ENCODE measurements at places on chromosomes 7 and 10. TPM values are rescaled to one million over a fixed set of nuclear protein-coding genes. Genes with fewer than 3 reads are reported as not detected.

- no peak for DNase-seq
Observed at GRCh38 chr10:34010891-34011290, 676.4 kb upstream of the NRP1 start.

GRCh38 chr10:48266528-48266927 is 8.0 kb downstream of the FRMPD2 start:
- DNase-seq: no peak

GRCh38 chr7:143954544-143954943 is at the start of gene OR2F1:
TSS of gene OR2F1 (plus strand) at chr7:143954844. CDS start at chr7:143959971, 5,127 bp downstream.
- DNase-seq: no peak

DNA sequence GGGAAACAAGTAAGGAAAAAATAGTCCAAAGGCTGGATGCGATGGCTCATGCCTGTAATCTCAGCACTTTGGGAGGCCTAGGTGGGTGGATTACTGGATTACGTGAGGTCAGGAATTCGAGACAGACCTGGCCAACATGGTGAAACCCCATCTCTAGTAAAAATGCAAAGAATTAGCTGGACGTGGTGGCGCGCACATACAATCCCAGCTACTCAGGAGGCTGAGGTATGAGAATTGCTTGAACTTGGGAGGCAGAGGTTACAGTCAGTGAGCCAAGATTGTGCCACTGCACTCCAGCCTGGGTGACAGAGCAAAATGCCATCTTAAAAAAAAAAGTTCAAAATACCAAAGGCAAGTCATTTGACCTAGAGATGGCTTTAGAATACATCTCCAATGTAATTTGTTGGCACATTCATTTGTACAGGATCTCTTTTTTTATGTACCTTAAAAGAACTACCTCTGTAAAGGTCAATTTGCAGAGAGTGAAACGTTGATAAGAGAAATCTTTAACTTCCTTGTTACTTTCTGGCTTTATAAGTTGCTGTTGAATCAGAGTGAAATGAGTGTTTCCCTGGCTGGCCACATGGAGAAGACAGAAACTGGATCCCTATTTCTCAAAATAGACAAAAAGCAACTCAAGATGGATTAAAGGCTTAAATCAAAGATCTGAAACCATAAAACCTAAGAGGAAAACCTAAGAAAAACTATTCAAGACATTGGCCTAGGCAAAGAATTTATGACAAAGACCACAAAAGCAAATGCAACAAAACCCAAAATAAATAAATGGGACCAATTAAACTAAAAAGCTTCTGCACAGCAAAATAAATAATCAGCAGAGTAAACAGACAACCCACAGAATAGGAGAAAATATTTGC is 260.7 kb downstream of the KLF6 start:
- no peak for DNase-seq

Gene NKX6-2
- total RNA-seq: not detected

Gene MMD2
- total RNA-seq: not detected

Gene PTPN20
- 3.1 TPM for total RNA-seq

Gene RAMP3
- 23.2 TPM for total RNA-seq

Gene DNA2
- 4.6 TPM for total RNA-seq

Gene MRC1
- 31.0 TPM for total RNA-seq

Measured in mucosa of gallbladder (tissue), 1 donor.